Cardiac muscle cell (in vitro differentiated cells and primary cell): ENCODE measurements at places on chromosomes 16 and 17. TPM values are rescaled to one million over a fixed set of nuclear protein-coding genes. Genes with fewer than 3 reads are reported as not detected.

DNA sequence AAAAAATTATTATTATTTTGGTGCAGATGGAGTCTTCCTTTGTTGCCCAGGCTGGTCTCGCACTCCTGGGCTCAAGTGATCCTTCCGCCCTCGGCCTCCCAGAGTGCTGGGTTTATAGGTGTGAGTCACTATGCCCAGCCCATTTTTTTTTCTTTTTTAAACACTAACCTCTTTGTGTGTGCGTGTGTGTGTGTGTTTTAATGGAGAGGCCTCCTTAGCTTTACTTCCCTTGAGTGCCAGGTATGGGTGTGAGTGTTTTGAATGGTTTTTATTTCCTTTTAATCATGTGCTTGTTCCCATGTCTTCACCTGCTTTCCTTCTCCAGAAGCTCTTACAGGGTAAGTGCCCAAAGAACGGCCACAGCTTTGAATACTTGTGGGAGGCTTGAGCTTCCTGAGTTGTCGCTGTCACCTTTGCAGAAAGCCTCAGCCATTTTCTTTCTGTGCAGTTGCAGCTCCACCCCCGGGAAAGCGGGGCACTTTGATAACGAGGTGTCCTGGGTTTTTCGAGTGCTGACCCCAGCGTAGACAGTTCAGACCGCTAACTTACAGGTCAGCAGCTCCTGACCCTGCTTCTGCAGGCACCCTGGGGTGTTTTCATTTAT, 22.6 kb downstream of the AKAP1 start:
- DNase-seq: no peak

DNA sequence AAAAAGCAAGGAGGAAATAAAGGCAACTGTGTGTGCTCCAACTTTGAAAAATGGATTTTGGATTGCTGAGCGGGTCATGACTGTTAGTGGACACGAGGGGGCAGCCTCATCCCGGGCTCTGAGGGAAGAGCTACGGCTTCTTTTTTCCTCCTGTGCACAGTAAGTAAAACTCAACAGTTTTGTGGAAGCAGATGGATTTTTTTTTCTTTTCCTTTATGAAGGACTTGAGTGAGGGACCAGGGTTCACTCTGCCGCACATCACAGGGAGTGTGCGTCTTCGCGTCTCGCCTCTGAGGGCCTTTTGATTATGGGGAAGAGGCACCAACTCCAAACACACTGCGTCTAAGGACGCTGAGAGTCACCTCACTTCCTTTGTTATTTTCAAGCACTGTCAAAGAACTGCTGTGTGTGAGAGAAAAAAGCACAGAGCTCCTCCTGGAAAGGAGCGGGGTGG, 80.3 kb upstream of the GOT2 start:
- DNase-seq: peak; percentile 75

NDE1 gene
- total RNA-seq: 10.7 and 41.0 TPM in 2 replicates

ABCA10 gene
- 0.04 TPM in 1 of 2 replicates, not detected in the other for total RNA-seq
